ENCODE measurements at places on chromosomes 2 and 18.

GRCh38 chr18:28412521-28412920, 235.6 kb upstream of the CDH2 start:
- peak; percentile 2 for DNase-seq

GRCh38 chr18:28175930-28176697, 816 bp downstream of the CDH2 start:
- peak; percentile 30 for DNase-seq

- DNase-seq: no peak
Observed at GRCh38 chr2:177195194-177195593, 17.4 kb upstream of the HNRNPA3 start.

DNA sequence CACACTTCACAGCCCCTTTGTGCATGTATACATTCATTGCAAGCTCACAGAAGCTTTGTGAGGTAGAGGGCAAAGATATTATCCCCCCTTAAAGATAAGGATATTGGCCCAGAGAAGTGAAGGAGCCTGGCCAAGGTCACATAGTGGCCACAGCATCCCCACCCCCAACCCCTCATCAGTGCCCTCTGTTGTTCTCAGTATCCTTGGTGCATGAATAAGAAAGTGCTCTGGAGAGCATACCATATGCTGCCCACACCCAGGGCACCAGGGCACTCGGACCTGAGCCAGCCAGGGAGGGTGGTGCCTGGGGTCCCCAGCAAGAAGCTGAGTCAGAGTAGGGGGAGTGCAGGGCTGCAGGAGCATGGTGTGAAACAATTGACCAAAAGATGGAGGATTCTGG, 3.3 kb downstream of the DYSF start:
- no peak for DNase-seq

- DNase-seq: no peak
Observed at GRCh38 chr2:6054161-6054671, 362.0 kb downstream of the SOX11 start.

DNA sequence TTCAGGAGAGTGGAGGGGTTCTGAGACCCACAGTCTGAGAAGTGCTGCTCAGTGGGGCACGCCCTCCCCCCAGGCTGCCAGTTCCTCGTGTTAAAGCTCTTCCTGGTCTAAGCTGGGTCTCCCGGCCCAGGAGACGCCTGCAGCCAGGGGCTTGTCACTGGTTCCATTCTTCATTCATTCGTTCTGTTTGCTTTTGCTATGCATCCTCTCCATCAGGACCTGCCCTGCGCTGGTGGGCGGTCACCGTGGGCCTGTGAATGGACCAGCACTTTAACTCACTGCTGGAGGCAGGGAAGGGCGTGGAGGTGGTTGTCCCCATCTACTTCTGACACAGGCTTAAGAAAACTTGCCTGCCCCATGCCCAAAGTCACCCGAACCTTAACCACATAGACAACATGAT, 272.8 kb upstream of the HDAC4 start:
- no peak for DNase-seq

DNA sequence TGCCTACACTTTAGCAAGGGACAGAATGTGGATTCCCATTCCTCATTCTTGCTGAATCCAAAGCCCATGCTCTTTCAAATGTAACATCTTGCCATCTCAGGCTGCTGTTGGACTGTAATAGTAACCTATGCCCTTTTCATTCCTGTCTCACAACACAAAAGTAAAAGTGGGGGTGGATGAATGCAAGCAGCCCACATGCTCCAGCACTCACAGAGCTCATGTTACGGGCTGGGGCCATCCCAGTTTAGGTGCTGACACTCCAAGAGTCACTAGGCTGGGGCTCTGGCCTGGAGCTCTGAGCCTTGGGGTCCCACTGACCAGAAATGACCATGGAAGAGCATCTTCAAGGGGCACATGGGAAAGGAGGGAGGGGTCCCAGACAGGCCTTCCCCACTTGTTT, 47.6 kb downstream of the CCBE1 start:
- DNase-seq: no peak

DNA sequence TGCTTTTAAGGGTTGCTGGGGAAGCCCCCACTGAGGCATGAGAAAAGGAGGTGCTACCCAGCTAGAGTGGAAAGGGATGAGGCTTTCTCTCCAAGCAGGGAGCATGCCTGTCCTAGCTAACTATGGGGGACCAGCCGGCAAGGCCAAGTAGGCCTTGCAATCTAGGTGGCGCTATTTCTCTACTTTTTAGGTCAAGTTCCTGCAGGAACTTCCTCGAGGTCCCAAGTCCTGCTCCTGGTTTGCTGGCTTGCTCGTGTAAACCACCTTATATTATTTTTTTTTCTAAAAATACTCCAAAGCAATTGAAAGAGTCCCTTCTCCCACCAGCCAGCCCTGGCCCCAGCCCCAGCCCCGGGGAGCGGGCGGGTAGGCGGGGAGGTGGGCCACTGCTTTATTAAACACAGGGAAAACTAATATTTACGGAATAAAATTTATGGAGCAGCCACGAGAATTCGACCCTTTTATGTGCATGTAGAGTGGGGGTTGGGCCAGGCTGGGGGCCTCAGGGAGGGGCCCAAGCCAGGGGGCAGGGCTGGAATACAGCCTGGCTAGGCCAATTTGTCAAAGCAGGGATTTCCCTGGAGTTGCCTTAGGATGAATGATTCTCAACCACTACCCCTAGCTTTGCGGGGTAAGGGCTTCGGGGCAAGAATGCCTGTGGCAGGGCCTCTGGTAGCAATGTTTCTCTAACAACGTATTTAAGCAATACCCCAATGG, 12.8 kb upstream of the IHH start:
- peak; percentile 40 for DNase-seq

- peak; percentile 55 for DNase-seq
Observed at GRCh38 chr2:119476301-119477112, 44.9 kb downstream of the TMEM37 start.

GRCh38 chr18:5195656-5196055, 1.4 kb downstream of the AKAIN1 start:
- no peak for DNase-seq

GRCh38 chr2:64727013-64727767, 73.5 kb upstream of the SERTAD2 start:
- no peak for DNase-seq

DNA sequence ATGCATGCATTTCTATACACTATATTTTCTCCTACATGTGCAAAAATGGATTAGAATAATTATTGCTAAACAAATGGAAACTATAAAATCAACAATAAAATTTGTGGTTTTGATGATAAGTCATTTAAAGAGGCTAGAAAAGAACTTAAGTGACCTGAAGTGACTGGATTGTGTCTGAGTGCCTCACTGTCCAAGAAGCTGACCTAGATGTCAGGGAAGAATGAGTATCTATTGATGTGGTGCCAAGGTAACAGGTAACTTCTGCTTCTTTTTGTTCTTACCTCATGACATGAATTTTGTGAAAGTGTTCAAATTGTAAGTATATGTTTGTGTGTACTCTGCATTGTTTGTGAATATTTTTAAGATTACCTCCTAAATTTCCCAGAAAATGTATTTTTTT, 1623.9 kb upstream of the ACVR2A start:
- DNase-seq: no peak

- no peak for DNase-seq
Observed at GRCh38 chr2:134823832-134824231, 14.6 kb upstream of the ACMSD start.

DNA sequence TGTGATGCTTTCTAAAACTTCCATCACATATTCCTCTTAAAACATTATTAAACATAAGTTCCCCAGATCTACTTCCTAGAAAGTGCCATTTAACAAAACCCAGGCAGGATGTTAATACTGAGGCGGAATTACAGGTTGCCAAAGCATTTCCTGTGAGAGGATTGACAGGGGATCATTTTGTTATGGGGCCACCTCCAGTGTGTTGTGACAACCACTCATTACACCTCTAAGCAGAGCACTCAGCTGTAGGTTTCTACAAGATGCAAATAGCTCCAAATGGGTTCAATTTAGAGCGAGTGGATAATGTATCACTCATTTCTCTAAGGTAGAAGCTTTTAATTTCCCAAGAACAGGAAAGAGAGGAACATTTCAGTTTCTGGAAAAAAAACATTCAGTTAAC, 1429.5 kb upstream of the ACVR2A start:
- DNase-seq: no peak

GRCh38 chr2:68994864-68995263, 18.1 kb upstream of the ANTXR1 start:
- peak; percentile 76 for DNase-seq

GRCh38 chr2:133458280-133458679, 110.0 kb downstream of the NCKAP5 start:
- DNase-seq: peak; percentile 29
